Hematopoietic multipotent progenitor cell treated with erythropoietin and hydrocortisone succinate and interleukin-3 and kit ligand, for 6 days (in vitro differentiated cells): ENCODE measurements at places on chromosomes 5 and 9.

DNA sequence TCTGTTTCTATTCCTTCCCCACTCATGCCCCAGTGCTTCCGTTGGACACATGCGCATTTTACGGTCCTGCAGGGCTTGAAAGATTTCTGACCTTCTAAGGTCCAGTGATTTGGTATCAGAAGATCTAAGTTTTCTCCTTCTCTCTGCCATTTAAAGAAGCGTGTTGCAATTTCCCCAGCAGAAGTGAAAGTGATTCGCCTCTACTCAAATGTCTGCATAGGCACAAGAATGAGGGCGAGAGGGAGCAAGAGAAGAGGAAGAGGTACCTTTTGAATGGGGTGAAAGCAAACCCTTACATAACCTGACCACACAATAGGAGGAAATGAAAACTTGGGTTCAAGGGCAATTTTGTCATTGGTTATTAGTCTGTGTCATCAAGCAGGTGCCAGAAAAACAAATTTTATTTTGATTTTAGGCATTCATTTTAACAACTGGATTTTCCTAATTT is 31.7 kb upstream of the NR3C1 start:
- DNase-seq: peak; percentile 73

- no peak for DNase-seq
These were observed 1052.7 kb upstream of the ARRDC3 start for GRCh38 chr5:92435781-92436180.

- DNase-seq: no peak
These were observed 71.5 kb upstream of the MEF2C start for GRCh38 chr5:88954511-88954910.

GRCh38 chr9:112048924-112049691 is 126.0 kb downstream of the SUSD1 start:
- no peak for DNase-seq

GRCh38 chr5:149049371-149049781 is 13.5 kb downstream of the SH3TC2 start:
- DNase-seq: peak; percentile 58

DNA sequence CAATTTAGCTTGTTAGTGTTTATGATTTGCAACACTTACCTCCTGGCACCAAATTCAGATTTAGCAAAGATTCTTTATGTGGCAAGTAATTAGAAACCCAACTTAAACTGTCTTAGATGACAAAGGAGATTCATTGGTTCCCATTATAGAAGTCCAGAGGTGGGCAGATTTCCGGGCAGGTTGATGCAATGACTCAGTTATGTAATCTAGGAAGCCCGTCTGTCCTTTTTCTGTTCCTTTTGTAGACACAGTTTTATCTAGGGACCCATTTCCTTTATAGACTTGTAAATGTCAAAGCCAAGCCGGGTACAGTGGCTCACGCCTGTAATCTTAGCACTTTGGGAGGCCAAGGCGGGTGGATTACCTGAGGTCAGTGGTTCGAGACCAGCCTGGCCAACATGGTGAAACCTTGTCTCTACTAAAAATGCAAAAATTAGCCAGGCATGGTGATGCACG is 20.3 kb upstream of the ANKRD33B start:
- peak; percentile 41 for DNase-seq

- no peak for DNase-seq
These were observed 935.7 kb upstream of the NUDT12 start for GRCh38 chr5:104498281-104498680.
